ENCODE measurements at places on chromosomes 12 and 14.

DNA sequence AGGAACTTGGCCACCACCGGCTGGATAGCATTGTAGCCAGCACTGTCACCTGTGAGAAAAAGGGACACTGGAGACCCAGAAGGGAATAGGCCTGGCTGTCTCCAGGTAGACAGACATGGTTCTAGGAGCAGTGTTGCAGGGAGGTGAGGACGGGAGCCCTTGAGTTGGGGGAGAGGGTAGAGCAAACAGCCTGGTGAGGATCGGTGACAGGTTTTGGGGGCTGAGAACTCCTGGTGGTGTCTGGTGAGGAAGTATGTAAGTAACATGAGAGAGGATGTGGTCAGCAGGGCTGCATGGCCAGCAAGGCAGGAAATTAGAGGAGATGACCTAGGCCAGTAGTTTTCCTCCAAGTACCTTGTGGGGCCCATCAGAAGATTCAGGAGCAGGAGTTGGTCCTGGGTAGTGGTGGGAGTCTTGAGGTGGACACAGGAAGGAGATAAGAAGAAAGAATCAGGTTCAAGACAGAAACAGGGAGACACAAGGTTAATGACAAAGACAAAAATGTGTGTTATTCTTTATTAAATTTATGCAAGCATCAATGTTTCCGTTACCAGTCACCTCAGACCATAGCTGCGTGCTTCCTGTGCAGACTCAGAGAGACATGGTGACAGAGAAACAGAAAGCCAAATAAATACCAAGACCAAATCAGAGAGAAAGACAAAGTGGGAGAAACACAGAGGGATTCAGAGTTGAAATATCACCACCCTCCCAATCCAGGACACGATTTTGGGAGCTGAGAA is at the start of gene ARHGAP9:
TSS of gene ARHGAP9 (minus strand) at position 491 of the 740 bp plus-strand sequence. CDS start at position 31, 460 bp downstream.
- no peak for DNase-seq

- no peak for DNase-seq
Measured at GRCh38 chr12:24839268-24839791, 109.6 kb downstream of the BCAT1 start.

- DNase-seq = no peak
Measured at GRCh38 chr12:68349220-68349621, 17.1 kb upstream of the MDM1 start.

GRCh38 chr12:64883264-64884163 is 59.1 kb downstream of the TBC1D30 start:
- DNase-seq = peak; percentile 18

DNA sequence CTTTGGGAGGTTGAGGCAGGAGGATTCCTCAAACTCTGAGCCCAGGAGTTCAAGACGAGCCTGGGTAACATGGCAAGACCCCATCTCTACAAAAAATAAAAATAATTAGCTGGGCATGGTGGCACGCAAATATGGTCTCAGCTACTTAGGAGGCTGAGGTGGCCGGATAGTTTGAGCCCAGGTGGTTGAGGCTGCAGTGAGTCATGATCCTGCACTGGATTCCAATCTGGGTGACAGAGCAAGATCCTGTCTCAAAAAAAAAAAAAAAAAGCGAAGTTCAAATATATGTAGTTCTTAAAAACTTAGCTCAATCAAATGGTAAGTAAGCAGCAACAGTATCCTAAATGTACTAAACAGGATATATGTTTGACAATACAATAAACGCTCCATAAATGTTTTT is 85.5 kb upstream of the SSTR1 start:
- DNase-seq = no peak
